ENCODE measurements at places on chromosomes 2 and 18.

DNA sequence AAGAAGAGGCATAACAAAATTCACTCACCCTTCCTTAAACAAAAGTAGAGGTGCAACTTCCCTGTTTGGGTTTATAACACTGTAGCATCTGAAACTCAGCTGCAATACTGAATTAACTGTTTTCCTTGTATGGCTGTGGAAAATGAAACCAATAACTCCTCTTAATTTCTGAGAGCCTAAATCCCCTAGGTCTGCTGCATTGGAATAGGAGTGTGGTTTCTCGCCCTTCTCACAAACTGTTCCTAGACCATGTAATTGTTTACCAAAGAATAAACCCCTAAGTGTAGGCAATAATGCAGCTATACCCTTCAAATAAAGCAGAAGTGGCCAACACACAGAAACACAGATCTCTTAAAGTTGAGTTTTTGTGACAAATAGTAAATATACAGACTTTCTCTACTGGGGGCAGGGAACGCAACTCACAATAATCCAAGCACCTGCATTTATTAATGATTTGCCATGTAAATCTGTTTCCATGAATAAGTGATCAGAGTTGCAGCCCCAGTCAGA, 52.0 kb downstream of the RASGRP3 start:
- no peak for DNase-seq

- DNase-seq, result no peak
These were observed 73.6 kb downstream of the FSHR start for GRCh38 chr2:49080681-49081080.

GRCh38 chr2:29039718-29040480, 34.4 kb downstream of the PCARE start:
- DNase-seq, result no peak

GRCh38 chr2:231038483-231039293, 1.4 kb downstream of the C2orf72 start:
- no peak for DNase-seq

GRCh38 chr2:116444256-116444872, 1370.1 kb upstream of the DDX18 start:
- no peak for DNase-seq

DNA sequence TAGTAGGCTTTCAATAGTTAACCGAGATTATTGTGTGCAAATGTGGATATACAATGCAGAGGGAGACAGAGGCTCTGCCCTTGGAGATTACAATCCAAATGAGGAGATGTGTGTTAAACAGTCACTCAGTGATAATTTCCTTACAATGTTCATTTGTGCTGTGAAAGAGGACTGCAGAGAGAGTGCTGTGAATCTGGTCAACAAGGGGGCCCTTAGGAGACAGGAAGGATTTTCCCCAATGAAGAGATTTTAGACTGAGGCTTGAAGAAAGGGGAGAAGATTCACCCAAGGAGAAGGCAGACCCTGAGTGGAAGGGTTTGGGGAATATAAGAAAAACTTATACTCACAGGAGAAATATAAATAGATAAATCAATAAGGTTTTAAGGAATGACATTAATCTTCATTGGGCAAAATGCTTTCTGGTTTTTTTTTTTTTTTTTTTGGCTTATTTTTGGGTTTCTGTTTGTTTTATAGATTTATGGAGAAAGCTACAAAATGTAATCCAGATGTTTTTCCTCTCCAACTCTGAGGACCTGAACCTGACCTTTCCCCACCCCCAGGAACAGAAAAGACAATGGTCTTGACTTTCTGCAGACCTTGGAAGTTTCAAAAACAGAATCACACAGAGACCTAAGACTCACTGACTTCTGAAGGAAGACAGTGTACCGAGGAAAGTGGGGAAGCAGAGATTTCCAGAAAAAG, 151.3 kb upstream of the SERPINE2 start:
- DNase-seq, result no peak

All from stimulated activated CD4-positive, alpha-beta T cell treated with anti-CD3 and anti-CD28 coated beads, TNF-alpha, amount 100 ng/mL, for 4 hours (primary cell).